ENCODE measurements at places on chromosomes 11 and 22.

DNA sequence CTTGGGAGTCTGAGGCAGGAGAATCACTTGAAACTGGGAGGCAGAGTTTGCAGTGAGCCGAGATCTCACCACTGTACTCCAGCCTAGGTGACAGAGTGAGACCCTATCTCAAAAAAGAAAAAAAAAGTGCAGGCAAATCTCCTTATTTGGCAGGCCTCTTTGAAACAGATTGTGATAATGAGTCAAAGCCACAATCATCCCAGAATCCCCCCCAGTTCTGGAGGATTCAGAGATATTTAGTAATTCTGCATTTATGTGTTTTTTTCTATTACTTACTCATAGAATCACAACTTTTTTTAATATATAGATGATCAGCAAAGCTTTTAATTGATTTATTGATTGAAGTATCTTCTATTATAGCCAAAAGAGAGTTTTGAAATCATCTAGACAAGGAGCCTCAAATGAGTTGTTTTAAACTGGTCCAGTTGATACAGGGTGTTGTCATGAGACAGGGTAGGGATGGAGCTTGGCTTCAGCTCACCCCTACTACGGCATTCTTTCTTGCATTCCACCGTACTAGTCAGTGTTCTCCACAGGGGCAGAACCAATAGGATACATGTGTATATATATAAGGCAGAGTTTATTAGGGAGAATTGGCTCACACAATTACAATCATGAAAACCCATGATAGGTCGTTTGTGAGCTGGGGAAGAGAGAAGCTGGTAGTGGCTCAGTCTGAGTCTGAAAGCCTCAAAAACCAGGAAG is 39.3 kb upstream of the SORL1 start:
- peaks cover 21% of the 10 kb centered on the region for H3K4me1 ChIP-seq
- DNase-seq: no peak
- H3K27ac ChIP-seq: no peak overlapping the region
- H3K4me3 ChIP-seq: no peak overlapping the region
- H3K27me3 ChIP-seq: no peaks in the 10 kb centered on the region

- no peak for DNase-seq
- no peak overlapping the region for H3K27ac ChIP-seq
- H3K4me3 ChIP-seq: no peak overlapping the region
- no peaks in the 10 kb centered on the region for H3K27me3 ChIP-seq
- H3K36me3 ChIP-seq: no peaks in the 10 kb centered on the region
These were observed 32.7 kb downstream of the PRDM10 start for GRCh38 chr11:129969920-129970319.

- H3K27me3 ChIP-seq: no peaks in the 10 kb centered on the region
- DNase-seq: peak; percentile 45
- no peak overlapping the region for H3K27ac ChIP-seq
- peaks cover 14% of the 10 kb centered on the region for H3K4me1 ChIP-seq
These were observed 48.2 kb downstream of the MORC2 start for GRCh38 chr22:30920407-30920806.

DNA sequence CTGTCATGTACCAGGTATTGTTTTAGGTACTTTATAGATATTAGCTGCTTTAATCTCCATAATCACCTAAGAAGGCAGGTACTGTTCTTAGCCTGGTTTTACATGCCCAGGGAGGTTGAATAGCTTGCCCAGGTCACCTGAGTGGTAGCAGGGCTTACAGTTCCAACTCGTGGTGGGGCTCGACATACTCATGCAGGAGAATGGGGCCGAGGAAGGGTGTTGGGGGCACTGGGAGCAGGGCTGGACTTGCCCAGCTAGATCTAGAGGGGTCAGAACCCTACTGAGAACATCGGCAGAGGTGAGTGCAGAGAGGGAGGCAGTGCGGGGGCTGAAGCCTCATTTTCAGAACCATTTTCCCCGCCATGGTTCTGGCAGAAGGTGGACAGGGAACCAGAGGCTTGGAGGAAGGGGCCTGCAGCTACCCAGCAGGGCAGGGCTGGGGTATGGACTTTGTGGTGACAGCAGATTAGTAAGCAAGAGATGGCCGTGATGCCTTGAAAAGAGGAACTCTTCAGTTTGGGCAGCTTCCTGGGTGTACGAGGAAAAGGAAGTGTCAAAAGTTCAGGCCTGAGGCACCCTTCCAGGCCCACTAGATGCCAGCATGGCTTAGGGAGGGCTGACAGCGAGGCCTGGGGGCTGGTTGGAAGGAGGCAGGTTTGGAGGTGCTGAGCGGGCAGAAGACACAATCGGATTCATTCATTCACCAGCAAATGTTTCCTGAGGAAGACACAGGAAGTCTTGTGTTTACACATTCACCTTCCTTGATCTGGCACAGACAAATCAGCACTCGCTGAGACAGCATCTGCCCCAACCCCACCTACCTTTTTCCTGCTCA is 54.7 kb upstream of the LYVE1 start:
- no peak overlapping the region for H3K4me3 ChIP-seq
- DNase-seq: no peak
- peaks cover 61% of the 10 kb centered on the region for H3K4me1 ChIP-seq
- H3K36me3 ChIP-seq: peaks cover 37% of the 10 kb centered on the region
- H3K27ac ChIP-seq: peak overlapping the region; percentile 95

DNA sequence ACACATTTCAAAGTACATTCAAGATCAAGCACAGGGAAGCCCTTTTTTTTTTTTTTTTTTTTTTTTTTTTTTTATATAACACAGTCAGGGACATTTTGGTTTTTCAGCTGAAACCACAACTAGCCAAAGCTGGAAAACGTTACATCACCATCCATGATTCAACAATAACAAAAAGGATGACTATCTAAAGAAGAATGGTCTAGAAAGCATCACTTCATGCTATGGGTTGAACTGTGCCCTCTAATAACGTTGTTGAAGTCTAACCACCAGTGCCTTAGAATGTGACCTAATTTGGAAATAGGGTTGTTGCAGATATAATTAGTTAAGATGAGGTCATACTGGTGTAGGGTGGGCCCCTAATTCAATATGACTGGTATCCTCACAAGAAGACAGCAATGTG is 46.6 kb downstream of the MTMR2 start:
- no peak overlapping the region for H3K27ac ChIP-seq
- no peaks in the 10 kb centered on the region for H3K36me3 ChIP-seq
- no peaks in the 10 kb centered on the region for H3K4me1 ChIP-seq
- no peak for DNase-seq
- H3K4me3 ChIP-seq: no peak overlapping the region

DNA sequence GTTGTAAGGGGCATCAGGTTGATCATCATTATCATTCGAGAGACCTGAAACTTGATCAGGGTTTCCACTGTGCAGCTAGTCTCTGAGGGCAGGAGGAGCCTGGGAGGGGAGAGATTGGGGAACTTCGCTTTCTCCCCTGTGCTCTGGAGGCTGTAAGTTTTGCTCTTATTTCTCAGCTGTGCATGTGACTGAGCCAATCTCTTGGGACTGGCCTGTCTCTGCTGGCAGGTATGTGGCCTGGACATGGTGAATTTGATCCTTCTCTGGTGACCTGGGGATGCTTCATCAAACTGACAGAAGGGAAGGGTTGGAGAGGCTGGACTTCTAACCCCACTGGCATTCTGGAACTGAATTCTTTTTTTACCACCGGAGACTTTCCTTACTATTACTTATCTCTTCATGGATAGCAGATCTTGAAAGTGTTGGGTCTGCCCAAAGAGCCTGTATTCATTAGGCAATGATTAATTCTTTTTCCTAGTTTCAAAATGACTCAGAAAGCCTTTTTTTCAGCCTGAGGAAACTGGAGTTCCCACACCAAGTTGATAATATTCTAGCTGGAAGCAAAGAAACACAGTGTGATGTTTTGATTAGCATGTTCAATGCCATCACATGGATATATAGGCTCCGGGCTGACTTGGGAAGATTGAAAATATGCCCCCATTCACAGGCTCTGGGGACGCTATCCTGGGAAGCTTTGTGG is 36.5 kb downstream of the TSPAN18 start:
- DNase-seq: no peak
- H3K36me3 ChIP-seq: no peaks in the 10 kb centered on the region
- no peaks in the 10 kb centered on the region for H3K27me3 ChIP-seq
- peaks cover 15% of the 10 kb centered on the region for H3K4me1 ChIP-seq
- H3K27ac ChIP-seq: no peak overlapping the region
- no peak overlapping the region for H3K4me3 ChIP-seq

- no peak for DNase-seq
- H3K4me3 ChIP-seq: no peak overlapping the region
- H3K4me1 ChIP-seq: no peaks in the 10 kb centered on the region
- no peaks in the 10 kb centered on the region for H3K27me3 ChIP-seq
- no peak overlapping the region for H3K27ac ChIP-seq
These were observed 101.7 kb downstream of the METTL15 start for GRCh38 chr11:28209906-28210305.

DNA sequence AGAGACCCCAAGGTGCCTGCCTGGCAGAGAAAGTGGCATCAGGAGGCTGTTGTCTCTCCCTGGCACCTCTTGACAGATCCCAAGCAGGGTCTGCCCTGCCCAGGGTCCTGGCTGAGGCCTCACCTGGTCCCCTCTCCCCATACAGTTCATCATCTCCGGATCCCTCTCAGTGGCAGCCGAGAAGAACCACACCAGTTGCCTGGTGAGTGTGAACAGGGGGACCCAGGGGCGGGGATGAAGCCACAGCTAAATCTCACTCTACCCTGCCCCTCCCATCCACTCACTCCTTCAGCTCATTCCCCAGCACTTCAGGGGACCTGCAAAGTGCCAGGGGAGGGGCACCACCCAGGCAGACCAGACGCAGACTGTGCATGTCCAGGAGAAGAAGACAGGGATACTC is 14.0 kb upstream of the MS4A10 start:
- H3K27ac ChIP-seq: no peak overlapping the region
- H3K4me3 ChIP-seq: no peak overlapping the region
- no peaks in the 10 kb centered on the region for H3K36me3 ChIP-seq

GRCh38 chr11:35272391-35272902 is 133.5 kb downstream of the CD44 start:
- no peak overlapping the region for H3K4me3 ChIP-seq
- no peaks in the 10 kb centered on the region for H3K36me3 ChIP-seq
- H3K4me1 ChIP-seq: peaks cover 22% of the 10 kb centered on the region
- H3K27ac ChIP-seq: no peak overlapping the region
- DNase-seq: no peak
- no peaks in the 10 kb centered on the region for H3K27me3 ChIP-seq

DNA sequence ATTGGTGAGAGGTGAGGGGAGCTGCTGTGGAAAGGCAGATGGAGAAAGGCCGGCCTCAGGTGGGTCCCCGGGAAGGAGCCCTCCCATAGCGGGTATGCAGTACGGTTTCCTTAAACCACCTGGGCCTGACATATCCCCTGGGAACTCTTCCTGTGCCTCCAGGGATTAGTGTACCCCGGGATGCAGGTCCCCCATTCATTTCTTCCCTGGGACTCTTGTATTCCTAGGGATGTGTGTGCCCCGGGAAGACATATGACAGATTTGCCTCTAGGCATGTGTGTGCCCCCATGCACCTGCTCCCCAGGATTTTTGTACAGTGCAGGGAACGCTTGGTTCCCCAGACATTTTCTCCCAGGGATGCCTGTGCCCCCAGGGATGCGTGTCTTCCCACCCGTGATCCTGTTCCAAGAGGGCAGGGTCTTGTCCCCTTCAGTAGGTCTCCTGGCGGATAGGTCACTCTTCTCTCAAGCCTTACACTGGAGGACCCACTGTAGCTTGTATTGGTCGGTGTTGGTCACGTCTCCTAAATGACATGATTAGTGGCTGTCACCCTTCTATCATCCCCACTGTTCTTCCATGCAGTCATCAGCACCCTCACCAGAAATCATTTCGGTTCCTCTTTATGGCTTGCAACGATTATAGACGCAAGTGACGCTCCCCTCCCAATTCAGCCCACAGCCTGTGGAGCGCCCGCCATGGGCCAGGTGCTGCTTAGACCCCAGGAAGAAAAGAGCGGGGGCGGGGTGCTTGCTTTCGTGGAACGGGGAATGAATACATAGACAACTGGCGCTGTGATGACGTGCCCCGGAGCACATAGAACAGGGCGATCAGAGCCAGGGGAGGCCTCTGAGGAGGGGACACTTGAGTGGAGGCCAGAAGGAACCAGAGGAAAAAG is 1.3 kb downstream of the PARVB start:
- no peaks in the 10 kb centered on the region for H3K27me3 ChIP-seq
- H3K27ac ChIP-seq: no peak overlapping the region
- no peaks in the 10 kb centered on the region for H3K36me3 ChIP-seq
- H3K4me1 ChIP-seq: no peaks in the 10 kb centered on the region
- DNase-seq: no peak
- peak overlapping the region; percentile 79 for H3K4me3 ChIP-seq

DNA sequence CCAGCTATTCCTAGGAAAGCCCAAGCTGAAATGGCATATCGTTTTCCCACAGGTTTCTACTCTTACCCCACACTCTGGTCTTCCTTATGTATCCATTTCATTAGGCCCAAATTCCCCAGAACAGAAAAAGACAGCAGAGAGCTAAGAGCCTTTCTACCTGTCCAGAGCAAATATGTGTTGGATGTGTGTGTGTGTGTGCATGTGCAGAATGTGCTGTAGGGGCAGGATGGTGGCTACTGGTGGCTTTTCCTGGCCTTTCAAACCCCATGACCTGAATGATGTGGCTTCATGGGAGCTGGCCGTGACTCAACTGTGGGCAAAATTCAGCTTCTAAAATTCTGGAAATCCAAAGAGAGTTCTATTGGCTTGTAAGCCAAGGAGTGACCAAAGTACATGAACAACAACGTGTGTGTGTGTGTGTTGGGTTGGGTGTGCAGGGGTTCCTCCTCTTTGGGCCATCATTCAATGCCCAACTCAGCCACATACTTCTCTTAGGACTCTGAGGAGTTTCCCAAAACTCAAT is 421.4 kb upstream of the CADM1 start:
- H3K27me3 ChIP-seq: no peaks in the 10 kb centered on the region
- no peak for DNase-seq
- no peaks in the 10 kb centered on the region for H3K36me3 ChIP-seq
- H3K4me1 ChIP-seq: no peaks in the 10 kb centered on the region

DNA sequence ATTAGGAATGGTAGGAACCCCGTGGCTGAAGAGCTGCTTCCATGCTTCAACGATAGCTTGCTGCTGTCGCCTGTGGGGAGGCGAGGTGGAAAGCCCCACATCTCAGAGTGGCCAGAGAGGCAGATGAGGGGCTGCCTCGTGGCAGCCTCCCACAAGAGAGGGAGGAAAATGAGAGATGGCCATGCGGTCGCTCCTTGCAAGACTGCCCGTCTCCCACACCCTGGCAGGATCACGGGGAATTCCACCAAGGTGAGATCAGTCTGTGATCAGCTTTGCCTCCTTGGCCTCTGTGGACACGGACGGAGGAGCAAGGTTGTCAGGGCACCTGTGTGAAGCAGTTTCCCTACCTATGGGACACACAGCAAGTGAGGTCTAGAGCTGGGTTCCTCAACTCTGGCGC is 3.0 kb downstream of the CRYBA4 start:
- no peak overlapping the region for H3K27ac ChIP-seq
- no peaks in the 10 kb centered on the region for H3K27me3 ChIP-seq
- no peak for DNase-seq

Measured in thoracic aorta (tissue), 2 donors.